ENCODE measurements at places on chromosomes 12 and 14.

DNA sequence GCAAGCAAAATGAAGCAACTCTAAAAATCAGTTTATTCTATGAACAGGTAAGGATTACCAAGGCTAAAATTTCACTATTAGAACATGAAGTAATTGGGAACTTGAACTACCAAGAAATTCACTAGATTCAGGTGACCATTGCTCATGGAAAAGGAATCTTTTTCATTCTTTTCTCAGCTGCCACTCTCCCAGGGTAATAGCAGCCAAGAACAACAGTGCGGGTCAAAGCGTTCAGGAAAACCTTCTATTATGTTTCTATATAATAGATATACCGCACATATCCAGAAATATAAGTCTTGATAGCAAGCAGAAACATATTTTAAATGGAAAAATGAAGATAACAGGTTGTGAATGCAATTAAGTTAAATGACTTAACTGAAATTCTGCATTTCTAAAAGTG is 125.6 kb downstream of the NELL2 start:
- no peak for DNase-seq

GRCh38 chr12:28569698-28570411 is 379.6 kb downstream of the CCDC91 start:
- DNase-seq, result no peak

DNA sequence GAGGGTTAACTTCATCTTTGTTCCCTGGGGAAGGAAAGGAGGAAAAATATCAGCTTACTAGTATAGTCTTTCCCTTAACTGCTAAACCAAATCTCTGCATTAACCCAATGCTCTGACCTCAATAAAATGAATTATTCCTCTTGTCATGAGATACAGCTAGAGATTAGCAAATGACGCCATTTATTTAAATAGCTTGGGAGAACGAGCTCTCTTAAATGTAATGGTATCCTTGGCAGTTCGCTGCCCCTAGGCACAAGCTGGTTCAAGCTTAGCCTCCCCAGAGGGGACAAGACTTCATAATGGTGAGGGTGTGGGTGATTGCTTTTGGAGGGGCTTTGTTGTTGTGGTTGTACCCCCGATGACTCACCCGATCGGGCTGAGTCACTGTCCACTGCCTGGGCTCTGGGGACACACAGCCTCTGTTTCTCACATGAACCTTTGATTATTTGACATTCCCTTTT is 19.6 kb downstream of the FNTB start:
- DNase-seq, result no peak

GRCh38 chr14:98114122-98114895 is 1157.7 kb downstream of the BCL11B start:
- DNase-seq, result no peak

GRCh38 chr12:52637299-52637698 is 14.7 kb downstream of the KRT2 start:
- DNase-seq, result no peak

DNA sequence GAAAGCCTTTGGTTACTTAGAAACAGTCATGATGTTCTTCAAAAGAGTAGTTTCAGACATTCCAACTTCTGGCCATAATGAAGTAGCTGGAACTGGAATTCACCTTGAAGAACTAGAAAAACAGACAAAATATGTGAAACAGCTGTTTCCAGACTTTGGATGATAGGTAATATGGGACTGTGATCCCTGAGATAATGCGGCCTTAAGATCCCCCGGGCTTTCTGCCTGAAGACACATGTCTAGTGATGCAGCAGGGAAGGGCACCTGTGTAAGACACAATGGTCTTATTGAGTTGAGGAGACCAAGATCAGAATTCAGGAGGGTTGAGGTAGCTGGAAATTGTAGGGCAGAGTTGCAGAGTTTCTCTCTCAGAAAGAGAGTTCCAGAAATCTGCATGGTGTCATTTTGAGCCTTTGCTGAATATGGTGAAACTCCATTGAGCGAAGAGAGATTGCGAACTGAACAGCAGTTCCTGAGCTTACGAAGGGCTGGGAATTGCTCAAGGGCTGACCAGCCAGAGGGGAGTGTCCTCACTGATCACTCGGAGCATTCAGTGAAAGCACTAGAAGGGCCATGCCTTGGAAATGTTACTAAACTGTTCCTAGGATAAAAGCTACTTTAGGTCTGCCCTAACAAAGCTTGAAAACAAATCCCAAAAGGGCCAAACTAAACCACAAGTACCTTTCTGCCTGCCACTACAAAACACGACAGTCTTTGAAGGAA is 41.7 kb upstream of the FRS2 start:
- no peak for DNase-seq

GRCh38 chr14:98161356-98161755 is 1110.6 kb downstream of the BCL11B start:
- no peak for DNase-seq

DNA sequence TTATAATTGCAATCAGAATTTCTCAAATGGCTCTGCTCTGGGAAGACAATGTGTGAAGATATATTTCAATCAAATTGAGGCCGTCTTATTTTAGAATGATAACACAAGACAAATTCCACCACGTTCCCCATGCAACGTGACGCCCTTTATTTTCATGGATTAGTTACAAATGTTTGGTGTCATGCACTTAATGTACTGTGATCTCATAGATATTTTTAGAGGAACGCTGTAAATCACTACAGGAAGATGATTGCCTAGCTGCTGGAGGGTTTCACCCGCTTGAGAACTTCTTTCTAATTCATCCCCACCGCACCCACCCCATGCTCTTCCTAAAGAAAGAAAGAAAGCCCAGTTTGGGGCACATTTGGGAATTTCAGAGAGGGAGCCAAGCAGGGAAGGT is 117.2 kb downstream of the PLXNC1 start:
- no peak for DNase-seq

- no peak for DNase-seq
Observed at GRCh38 chr12:63826006-63826585, 18.4 kb upstream of the SRGAP1 start.

DNA sequence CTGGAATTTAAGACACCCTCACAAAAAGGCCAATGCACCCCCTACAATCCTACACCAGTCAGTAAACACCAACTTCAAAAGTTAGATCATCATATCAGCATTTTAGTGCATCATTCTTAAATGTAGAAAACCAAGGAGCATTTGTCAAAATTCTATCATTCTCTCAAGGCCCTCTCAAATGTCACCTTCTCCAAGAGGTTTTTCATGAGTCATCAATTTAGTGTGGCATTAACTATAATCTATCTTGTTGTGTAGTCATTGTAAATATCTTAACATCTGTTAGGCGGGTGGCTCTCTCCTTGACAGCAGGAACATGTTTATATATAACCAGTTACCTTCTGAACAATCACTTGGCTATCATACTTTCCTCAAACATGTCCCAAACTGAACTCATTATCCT is 62.1 kb upstream of the G2E3 start:
- DNase-seq, result no peak

DNA sequence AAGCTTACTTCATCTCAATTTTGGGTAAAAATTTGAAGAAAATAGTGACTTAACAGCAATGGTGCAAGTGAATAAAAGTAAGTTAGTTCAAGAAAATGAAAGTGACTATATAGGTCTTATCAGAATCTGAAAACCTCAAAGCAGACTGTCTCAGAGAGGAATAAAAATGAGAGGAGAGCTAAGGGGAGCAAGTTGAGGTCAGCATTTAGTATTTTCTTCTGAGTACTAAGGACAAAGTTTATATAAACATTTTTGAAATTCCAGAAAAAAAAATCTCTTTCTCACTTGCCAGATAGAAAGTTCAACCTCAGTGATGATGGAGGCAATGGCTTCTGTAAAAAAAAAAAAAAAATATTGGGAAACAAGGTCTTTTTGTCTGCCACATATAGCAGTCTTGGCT is 414.1 kb downstream of the NPAS3 start:
- DNase-seq, result no peak

DNA sequence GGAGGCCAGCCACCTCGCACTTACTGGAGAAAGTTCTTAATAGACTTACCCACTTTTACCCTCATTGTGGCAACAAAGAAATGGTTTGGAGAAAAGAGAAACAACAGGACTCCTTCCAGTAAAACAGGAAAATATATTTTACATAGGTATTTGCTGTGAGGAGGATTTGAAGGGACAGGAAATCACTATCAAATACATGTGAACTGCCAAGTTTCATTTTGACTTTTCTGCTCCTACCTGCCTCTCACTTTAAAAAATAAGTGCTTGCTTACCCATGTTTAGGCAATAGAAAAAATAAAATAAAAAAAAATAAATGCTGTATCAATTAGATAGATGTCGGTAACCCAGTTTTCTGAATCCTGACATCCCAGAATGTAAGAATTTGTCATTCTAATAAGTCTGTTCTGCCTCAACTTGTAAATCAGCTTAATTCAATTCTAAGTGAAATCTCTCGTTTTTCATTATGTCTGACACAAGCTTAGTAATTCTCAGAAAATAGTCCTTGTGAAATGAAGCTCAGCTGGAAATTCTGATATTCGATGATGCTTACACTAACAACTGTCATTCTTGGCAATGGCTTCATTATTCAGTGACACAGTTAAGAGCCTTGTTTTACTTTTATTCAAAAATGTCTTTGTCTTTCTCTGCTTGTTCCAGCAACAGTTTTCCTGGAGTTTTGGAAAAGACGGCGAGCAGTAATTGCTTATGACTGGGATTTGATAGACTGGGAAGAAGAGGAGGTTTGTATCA is 131.3 kb downstream of the SLC5A8 start:
- no peak for DNase-seq

- DNase-seq, result no peak
Observed at GRCh38 chr12:105946493-105946901, 192.3 kb downstream of the NUAK1 start.

DNA sequence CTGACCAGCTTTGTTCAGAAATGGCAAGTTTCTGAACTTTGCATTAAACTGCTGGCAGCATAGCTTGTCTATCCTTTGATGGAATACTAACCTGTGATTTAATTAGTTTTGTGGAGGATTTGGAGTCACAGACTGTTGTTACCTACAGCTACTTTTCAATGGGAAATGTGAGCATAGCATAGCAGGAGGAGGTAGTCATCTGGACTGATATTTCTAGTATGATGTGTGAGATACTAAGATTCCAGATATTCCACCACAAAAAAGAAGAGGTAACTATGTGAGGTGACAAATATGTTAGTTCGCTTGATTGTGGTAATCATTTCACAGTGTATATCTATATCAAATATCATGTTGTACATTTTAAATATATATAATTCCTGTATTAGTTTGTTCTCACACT is 833.0 kb downstream of the SLC6A15 start:
- no peak for DNase-seq
